ENCODE measurements at places on chromosomes 2 and 18.

DNA sequence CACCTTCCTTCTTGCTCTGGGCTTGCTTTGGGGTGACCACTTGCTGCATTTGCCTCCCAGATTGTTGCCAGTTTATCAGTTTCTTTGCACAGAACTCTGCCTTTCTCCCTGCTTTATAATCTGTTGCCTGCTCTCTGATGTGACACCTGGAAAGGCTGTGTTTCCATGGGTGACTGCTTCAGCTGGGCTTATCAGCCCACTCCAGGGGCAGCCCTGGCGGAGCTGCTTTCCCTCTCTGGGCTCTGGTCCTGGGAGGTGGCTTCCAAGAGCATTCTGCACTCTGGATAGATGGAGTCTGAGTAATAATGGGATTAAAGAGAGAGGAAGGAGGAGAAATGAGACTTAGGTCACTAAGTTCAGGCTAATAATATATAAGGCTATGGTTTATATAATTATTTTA is 352.7 kb downstream of the TSN start:
- DNase-seq = no peak

DNA sequence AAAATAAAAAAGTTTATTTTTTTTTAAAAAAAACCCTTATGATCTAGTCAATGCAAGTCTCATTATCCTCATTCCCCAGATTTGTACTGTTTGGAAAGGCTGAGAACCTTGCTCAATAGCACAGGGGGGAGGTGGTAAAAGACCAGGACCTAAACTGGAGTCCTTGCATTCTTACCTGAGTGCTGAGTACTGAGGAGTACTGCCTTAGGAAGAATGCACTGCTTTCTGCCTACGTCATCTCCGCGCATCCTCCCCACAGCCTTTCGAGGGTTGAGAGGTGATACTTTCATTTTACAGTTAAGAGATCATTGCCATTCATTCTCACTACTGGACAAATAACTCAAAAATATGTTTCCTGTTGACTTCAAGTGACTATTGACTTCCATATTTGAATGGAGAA is 73.8 kb downstream of the MAP3K20 start:
- DNase-seq = peak; percentile 68

GRCh38 chr2:127567351-127567854 is 31.9 kb downstream of the MYO7B start:
- DNase-seq = no peak

DNA sequence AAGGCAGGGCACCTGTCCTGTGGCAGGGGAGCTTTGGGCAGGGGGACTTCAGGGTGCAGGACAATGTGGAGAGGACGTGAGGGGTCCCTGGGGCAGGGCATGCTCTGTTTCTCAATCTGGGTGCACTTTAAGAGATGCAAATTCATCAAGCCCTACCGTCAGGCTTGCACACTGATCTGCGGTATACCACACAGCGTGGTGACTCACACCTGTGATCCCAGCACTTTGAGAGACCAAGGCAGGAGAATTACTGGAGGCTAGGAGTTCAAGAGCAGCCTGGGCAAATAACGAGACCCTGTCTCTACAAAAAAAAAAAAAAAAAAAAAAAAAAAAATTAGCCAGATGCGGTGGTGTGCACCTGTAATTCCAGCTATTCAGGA is 10.2 kb upstream of the GPC1 start:
- no peak for DNase-seq

DNA sequence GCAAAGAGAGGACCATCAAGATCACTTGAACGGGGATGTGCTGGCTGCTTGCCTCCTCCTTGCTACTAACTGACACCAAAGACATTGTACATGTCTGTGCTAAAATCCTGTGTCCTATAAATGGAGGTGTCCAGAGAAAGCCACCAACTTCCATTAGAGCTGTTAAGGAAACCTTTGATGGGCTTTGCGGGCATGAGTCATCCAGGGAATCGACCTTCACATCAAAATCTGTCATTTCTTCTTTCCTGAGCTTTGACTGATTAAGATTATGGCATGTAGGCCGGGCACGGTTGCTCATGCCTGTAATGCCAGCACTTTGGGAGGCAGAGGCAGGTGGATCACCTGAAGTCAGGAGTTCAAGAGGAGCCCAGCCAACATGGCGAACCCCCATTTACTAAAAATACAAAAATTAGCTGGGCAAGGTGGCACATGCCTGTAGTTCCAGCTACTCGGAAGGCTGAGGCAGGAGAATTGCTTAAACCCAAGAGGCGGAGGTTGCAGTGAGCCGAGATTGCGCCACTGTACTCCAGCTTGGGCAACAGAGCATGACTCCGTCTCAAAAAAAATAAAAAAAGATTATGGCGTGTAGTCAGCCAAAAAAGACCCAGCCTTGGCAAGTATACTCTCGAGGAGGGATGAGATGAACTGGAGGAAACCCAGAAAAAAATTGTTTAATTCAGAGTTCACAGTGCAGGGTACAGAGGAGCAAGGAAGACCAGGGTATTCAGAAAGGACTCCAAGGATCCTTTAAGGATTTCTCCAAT is 115.8 kb downstream of the CABLES1 start:
- no peak for DNase-seq

DNA sequence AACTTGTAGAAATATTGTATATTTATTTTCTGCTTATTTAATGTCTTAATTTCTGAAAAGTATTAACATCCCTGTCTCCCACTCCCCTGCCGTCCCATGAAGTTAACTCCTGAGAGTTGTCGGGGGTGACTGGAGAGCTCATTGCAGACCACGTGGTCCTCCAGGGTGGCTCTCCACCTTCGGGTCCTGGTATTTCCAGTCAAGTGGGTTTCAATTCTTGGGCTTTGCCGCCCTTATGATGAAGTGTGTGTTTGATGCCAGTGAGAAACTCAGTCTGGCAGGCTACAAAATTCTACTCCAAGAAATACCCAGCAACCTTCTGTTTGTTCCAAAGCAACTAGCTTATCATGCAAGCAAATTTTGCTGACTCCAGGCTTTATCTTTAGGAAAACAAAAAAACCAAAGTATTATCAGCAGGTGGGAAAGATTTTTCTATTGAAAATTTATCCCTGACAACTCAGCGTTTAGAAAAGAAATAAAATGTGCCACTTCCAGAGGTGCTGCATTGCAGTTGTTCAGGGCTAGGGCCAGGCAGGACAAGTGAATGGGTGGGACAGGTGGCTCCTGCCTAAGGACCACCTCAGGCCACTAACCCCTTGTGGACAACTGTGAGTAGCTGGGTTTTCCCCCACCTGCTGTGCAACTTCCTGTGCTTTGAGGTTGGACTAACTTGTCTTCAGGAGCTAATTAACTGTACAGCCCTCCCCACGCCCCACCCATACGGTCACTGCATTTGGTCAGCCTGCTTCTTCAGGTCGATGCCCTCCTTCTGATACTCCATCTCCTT is 46.6 kb downstream of the BCL2L11 start:
- DNase-seq = no peak

DNA sequence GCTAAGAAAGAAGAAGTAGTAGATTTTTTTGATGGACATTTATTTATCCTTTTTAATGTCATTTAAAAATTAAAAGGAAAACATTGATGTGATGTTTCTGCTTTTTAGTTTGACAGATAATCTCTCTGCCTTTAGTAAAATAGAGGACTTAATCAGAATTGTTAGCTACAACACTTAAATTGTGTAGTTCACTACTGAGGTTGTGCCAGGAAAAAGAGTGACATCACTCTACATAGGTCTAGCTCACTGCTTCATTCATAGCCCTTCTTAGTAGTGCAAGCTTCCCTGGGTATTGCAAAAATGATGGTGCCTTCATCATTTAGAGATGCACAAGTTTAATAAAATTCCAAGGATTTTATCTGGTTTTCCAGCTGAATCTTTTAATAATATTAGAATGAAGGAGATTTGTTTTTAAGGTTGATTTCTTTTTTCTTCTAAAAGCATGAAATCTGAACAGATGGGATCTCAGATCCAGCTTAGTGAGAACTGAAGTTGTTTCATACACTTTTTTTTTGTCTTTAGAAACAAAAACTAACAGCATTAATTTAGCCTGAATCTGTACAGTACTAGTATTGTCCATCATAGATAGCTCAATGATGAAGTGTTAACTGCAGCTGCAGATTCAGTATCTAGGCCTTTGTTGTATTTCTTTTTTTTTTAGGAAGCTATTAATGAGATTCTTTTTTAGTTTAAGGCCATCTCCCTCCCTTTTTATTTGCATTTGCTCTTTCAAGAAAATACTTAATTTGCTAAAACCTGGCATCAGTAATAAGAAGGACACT is 20.6 kb upstream of the TMEFF2 start:
- no peak for DNase-seq

DNA sequence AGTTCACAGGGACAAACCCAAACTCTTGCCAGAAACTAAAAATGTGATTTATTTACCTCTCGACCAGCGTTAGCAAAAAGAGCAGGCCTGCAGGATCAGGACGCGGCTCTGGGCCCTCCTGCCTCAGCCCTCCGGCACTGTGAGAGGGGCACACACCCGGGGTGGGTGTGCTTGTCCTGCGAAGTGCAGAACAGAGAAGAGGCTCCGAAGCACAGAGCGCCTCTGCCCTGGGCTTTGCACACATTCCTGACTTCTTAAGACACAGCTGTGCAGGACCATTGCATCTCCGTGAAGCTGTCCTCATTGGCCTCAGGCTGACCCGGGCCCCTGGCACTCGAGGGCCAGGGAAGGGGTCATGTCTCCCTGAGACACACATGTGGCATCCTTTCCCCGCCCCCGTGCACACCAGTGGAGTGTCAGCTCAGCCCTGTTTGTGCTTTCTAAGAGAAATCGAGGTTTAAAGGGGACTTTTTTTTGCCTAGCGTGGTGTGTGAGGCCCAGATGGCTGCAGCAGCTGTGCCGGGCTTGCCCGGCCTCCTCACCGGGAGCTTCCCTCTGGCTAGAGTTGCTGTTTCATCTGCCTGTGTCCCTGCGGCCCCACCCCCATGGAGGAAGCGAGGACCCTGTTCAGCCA is 9.9 kb upstream of the NFATC1 start:
- no peak for DNase-seq

- DNase-seq = no peak
Measured at GRCh38 chr2:58035352-58035751, 11.3 kb upstream of the VRK2 start.

DNA sequence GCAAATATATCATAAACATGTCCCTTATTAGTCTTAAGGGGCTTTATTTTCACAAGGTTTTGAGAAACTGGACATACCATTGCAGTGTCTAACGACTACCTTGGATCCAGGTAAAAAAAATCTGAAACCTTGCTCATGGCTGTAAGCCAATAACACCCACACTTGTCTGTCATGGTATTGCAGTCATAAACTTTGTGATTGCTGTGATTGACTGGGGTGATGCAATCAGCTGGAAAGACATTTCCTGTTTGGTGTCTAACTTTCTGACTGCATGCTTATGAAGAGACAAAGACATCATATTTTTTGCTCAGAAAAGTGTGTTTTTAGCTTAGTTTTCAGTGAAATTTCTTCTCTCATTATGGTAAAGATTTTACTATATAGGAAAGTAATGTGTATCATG is 635.0 kb downstream of the TSN start:
- DNase-seq = no peak

- DNase-seq = no peak
Measured at GRCh38 chr2:40244675-40245074, 207.2 kb downstream of the SLC8A1 start.

GRCh38 chr2:600542-601386 is 76.4 kb downstream of the TMEM18 start:
- DNase-seq = no peak

GRCh38 chr2:95258271-95258670 is 16.0 kb upstream of the PROM2 start:
- DNase-seq = no peak

DNA sequence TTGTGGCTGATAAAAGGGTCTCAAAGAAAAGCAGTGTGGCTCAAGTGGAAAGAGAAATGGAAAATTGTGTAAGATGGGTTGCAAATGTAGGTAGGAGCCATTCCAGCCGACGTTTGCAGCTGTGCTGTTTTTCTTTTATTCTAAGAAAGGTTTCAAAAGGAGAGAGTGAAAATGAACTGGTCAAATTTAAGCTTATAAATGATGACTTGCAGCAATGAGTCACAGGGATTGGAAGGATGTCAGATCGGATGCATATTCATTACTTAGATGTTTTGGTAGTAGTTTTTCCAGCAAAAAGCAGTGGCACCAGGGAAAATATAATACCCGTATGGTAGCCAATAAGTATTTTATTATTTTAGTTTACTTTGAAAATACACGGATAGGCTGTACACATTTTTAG is 79.1 kb downstream of the LRRTM4 start:
- DNase-seq = no peak

DNA sequence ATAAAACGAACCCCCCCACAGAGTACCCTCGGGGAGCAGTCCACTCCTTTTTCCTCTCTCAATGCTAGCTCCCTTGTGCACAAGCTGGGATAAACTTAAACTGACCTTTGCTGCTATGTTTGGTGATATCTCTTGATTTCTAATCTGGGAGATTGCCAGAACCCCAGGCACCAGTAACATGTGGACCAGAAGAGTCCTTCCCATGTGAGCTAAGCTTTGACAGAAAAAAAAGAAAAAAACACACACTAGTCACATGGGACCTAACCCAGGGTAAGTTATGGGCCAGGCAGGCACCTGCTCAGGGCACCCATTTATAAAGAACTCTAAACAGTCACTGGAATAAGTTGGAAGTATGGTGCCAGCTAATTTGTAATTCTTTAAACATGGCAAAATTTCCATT is 242.6 kb downstream of the EN1 start:
- DNase-seq = no peak

DNA sequence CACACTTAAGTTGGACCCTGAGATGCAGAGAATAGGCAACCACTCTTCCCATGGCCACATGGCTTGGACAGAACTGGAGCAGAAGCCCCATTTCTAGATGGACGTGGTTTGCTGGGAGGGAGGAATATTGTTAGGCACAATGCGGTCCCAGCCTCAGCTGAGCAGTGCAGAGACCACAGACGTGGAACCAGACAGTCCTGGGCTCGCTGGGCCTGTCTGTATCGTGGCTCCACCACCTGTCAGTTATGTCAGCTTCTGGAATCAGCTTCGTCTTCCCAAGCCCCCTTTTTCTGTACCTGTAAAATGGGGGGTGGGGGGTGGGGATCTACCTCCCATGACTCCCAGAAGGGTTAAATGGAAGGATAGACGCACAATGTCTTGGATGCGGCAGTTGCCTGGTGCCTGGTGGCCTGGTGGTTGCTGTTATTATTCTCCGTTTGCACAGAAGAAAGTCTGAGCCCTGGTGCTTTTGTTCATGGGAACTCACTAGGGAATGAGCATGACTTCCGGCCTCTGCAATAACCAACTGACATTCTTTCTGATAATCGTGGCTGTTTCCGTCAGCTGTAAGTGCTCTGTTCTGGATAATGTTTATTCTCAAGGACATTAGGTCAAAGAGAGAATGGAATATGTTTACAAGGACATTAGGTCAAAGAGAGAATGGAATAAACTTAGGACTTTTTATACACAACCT is 31.4 kb downstream of the COLEC11 start:
- no peak for DNase-seq

DNA sequence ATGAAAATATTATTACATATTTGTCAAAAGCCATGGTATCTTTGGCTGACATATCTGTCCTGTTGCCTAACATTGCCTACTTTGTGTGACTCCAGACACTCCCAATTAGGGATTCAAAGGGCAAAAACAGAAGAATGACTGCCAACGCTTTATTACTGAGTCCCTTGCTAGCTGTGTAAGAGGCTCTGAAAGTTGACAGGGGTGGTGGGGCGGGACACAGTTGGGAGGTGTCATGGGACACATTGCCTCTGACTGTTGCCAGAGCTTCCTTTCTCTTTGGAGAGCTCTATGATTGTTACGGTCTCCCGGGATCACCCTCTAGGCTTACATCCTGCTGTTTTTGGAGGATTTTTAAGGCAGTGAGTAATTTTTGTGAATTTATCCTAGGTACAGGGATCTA is 249.6 kb upstream of the ACVR2A start:
- DNase-seq = no peak
